ENCODE measurements at places on chromosomes 13 and 19.

- DNase-seq: no peak
Measured at GRCh38 chr19:47644743-47645482, 36.0 kb downstream of the BICRA start.

DNA sequence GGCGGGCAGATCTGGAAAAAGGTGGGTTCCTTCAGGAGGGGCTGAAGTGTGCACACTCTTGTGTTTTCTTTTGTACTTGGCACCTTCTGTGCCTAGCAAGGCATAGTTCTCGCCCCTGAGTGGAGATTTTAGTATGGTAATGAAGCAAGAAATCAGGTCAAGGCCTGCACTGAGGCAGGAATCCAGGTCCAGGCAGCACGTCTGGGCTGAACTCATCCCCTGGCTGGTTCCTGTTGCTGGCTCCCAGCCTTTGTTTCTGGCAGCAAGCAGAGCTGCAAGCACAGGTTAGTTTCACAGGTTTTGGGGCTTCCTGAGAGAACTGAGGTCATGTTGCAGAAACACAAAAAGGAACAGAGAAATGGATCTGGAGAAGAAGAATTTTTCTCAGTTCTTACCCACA is 21.2 kb downstream of the SIGLEC7 start:
- DNase-seq: no peak

DNA sequence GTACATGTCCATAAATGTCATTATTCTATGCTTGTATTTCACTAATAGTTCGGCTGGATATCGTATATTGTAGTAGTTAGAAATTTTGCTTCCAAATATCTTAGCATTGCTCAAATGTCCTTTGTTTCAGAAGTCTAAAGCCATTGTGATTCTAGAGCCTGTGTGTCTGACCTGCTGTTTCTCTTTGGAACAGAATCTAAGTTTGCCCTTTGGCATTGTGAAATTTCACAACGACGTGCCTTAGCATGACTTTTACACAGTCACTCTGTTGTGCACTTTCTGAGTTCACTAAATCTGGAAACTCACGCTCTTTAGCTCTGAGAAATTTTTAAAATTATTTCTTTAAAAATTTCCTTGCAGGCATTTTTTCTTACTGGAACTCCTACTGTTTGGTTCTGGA is 152.2 kb downstream of the TBC1D4 start:
- DNase-seq: no peak

- DNase-seq: no peak
Measured at GRCh38 chr13:33231339-33231738, 54.2 kb downstream of the STARD13 start.

- DNase-seq: no peak
Measured at GRCh38 chr13:73985783-73986182, 148.4 kb downstream of the KLF12 start.

- no peak for DNase-seq
Measured at GRCh38 chr13:44730851-44731250, 154.7 kb upstream of the TSC22D1 start.

DNA sequence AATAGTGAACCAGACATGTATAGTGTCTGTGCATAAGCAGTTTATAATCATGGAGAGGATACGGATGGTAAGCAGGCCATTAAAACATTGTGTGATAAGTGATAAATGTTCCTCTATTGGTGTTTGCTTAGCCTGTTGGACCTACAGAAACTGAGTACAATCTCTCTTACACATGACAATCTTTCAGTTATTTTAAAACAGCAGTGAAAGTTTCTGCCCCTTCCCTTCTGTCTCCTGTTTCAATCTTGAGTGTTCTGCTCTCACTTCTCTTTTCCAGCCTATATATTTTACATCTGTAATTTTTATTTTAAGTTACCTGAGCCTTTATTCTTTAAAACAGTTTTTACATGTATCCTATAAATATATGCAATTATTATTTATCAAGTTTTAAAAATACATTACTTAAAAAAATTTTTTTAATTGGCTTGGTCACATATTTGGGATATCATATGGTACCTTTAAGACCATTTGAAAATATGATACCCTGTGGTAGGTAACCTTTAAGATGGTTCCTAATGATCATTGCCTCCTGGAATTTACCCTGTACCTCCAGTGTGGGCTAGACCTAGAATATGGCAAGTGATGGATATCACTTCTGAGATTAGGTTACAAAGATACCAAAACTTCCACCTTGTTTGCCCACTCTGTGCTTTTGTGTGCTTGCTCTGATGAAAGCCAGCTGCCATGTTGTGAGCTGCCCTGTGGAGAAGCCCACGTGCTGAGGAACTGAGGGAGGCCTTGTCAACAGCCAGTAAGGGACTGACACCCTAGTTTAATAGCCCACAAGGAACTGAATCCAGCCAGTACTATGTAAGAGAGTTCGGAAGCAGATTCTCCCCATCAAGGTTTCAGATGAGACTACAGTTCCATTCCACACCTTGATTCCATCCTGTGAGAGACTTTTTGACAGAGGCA is 99.3 kb downstream of the DHRS12 start:
- DNase-seq: no peak

Data from effector CD8-positive, alpha-beta T cell (primary cell).